ENCODE measurements at places on chromosomes 4 and X.

DNA sequence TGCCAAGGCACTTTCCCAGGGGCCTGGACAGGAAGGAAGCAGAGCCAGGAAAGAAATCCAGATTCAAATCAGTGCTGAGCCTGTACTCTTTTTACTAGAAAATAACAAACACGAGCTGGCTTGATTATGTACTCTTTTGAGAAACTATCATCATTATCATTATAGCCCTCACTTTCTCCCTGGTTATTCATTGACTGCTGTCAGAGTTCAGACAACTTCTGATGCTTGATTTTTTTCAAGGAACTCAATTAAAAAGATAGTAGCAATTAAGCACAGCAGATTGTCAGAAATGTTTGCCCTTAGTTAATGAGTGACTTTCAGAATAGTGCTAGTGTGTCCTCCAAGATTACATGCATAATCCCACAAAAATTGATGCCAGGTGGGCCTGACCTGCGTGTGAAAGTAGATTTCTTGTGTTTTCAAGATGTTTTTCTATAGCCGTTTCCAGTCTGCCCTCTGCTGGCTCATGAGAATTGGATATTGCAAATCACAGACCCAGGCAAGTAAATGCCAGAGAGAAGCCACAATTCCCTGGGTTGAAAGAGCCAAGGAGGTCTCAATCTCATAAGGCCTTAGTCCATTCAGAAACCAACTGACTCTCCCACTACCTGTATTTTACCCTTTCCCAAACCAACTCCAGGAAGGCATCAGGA, 14.3 kb upstream of the PNPLA4 start:
- DNase-seq: peak; percentile 18

DNA sequence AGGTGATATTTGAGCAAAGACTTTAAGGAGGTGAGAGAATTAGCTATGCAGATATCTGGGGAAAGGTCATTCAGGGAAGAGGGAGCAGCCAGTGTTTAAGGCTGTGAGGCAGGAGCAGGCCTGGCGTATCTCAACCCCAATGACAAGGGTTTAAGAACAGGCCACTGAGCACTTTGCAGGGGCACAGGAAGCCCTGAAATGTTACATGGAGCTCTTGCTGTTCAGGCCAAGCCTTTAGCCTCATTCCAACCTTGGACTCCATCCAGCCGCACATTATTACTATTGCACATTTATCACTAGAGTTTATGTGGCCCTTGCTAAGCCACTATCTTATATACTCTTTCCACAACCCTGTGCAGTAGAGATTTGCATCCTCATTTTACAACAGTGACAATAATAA, 114.0 kb downstream of the EFNB1 start:
- no peak for DNase-seq

- DNase-seq: peak; percentile 38
These were observed 571.0 kb upstream of the KLHL4 start for GRCh38 chrX:86946569-86946968.

GRCh38 chr4:169620880-169621248, 486 bp downstream of the CLCN3 start:
- DNase-seq: no peak

- DNase-seq: no peak
These were observed 381.6 kb upstream of the CPEB2 start for GRCh38 chr4:14620567-14621141.

- DNase-seq: no peak
These were observed 120.2 kb downstream of the PAPSS1 start for GRCh38 chr4:107599841-107600240.

GRCh38 chrX:39896951-39897740, 200.6 kb downstream of the BCOR start:
- DNase-seq: peak; percentile 76
